Right lobe of liver (tissue), 6 donors: ENCODE measurements at places on chromosomes 7 and 10. TPM values are rescaled to one million over a fixed set of nuclear protein-coding genes. Genes with fewer than 3 reads are reported as not detected.

GRCh38 chr10:105758209-105758998 is 1117.3 kb downstream of the SORCS3 start:
- DNase-seq, result no peak

DNA sequence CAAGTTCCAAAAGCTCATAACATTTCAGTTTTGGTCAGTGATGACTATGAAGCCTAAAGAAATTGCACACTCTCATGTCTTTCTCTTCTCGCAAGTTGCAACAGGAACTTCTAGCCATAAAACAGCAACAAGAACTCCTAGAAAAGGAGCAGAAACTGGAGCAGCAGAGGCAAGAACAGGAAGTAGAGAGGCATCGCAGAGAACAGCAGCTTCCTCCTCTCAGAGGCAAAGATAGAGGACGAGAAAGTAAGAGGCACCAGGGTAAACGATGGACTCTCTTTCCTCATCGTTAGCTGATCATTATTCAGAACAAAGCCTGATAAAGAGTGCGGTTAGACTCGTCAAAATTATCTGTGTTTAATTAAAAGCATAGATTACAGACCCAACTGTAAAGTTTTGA is 94.7 kb downstream of the HDAC9 start:
- no peak for DNase-seq

GRCh38 chr7:129771928-129772479 is 160.5 kb downstream of the NRF1 start:
- DNase-seq, result no peak

Gene FAM13C
- total RNA-seq, result 4.7 TPM

GRCh38 chr7:144653449-144653848 is 182.4 kb downstream of the TPK1 start:
- no peak for DNase-seq

Gene RADIL
- 1.6 TPM for total RNA-seq

DNA sequence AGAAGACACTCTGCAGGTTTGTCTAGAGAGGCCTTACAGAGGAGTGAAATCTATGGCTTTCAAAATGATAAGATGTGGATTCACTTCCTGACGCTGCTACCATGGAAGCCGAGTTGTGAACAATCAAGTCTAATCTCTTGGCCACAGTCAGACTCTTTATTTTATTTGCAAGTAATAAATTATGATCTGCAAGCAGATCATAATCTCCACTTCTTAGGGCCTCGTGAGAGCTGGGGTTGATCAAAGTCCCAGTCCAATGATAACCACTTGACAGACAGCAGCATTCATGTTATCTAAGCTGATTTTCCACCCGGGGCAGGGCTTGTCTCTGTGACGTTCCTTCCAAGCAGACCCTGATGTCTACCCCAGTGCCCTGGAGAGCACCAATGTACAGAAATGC is 776.4 kb upstream of the AUTS2 start:
- DNase-seq, result no peak

GRCh38 chr10:47031211-47031900 is 120.1 kb downstream of the PTPN20 start:
- peak; percentile 7 for DNase-seq

- DNase-seq, result peak; percentile 71
Observed at GRCh38 chr10:30027057-30028005, 32.1 kb downstream of the JCAD start.

GRCh38 chr7:23930312-23930711 is 220.3 kb downstream of the STK31 start:
- DNase-seq, result no peak

- peak; percentile 59 for DNase-seq
Observed at GRCh38 chr10:21509341-21510240, 15.9 kb downstream of the SKIDA1 start.

DNA sequence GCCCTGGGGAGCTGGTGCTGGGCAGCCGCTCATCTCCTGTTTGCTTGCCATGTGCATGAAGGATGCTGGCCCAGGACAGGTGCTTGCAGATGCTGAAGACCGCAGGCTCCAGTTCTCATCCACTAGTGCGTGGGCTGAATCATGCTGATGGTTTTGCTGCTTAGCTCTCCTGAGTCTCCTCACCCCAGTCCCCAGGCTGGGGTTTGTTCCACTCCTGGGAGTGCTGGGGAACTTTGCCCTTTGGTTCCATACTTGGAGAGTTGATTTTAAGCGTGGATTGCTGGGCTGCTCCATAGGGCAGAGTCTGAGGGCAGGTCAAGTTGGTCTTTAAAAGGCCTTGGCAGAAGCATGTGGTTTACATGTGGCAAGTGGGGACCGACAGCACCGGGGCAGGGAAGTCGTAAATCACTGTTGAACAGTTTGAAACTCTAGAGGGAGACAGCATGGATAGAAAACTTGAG is 9.1 kb downstream of the DYNC2I1 start:
- DNase-seq, result peak; percentile 72

Gene SPDYE6
- not detected for total RNA-seq

DNA sequence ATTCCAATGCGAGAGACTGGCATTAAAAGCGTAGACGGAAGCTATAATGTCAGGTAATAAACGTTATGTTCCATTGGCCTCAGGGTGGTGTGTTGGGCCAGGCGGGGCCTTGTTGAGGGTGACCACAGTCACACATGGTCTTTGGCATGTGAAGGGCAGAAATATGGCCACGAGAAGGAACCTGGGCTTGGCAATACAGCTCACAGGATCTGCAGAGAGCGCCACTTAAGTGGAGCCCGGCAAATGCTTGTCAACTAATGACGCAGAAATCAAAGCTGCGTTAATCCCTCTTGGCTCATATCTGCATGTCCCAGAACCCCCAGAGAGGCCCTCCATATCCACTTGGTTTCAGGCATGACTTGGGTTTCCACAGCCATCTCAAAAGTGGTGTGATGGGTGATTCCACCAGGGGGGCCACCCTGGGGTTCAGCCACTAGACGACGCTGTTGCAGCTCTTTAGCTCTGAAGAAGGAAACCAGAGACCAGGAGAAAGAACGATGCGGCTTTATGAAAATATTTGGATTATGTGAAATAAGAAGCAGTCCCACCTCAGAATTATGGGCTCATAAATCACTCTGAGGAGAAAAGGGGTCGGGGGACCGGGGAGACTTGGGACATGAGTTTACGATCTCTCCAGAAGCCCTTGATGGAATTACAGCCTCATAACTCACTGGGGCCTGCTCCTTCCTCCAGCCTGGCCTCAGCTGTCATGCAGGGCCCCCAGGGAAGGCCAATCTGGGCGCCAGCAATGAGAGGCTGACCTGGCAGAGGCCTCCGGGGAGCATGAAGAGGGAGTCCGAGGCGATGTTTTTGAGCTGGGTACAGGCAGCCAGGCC is 462.5 kb downstream of the PLXNA4 start:
- DNase-seq, result no peak

- DNase-seq, result no peak
Observed at GRCh38 chr10:110005719-110006118, 2.1 kb upstream of the ADD3 start.

- no peak for DNase-seq
Observed at GRCh38 chr7:106717955-106718871, 57.3 kb upstream of the CCDC71L start.

- no peak for DNase-seq
Observed at GRCh38 chr7:31398815-31399214, 58.3 kb upstream of the NEUROD6 start.

Gene NEURL1
- 0.83 TPM for total RNA-seq

- DNase-seq, result no peak
Observed at GRCh38 chr10:101777619-101778145, 1.8 kb upstream of the FGF8 start.

Gene REPIN1
- total RNA-seq, result 133 TPM

Gene CNPY4
- 3.8 TPM for total RNA-seq

Gene TFPI2
- total RNA-seq, result 1.1 TPM

DNA sequence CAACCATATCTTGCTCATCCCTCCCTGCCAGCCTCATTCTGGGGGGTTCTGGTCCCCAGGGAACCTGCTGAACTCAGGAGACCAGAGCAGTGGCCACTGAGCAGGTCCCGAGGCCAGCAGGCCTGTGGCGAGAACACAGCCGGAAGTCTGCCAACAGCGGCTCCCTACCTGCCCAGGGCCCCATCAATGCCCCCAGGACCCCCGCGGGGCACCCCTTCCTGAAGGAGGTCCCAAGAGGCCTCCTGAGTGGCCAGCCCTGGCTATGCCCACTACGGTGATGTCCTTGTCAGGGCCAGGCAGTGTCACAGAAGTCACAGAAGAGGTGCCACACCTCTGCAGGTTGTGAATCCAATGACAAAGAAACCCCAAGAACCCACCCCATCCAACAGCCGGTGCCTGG is 58.9 kb downstream of the CAMK2B start:
- DNase-seq, result no peak

Gene GNAT3
- not detected for total RNA-seq
